Left colon (tissue), 2 donors: ENCODE measurements at places on chromosomes 3 and 15. TPM values are rescaled to one million over a fixed set of nuclear protein-coding genes. Genes with fewer than 3 reads are reported as not detected.

The GOLGA6A gene
- total RNA-seq: not detected

- no peak for DNase-seq
Measured at GRCh38 chr3:78506581-78507195, 1261.1 kb downstream of the ROBO1 start.

DNA sequence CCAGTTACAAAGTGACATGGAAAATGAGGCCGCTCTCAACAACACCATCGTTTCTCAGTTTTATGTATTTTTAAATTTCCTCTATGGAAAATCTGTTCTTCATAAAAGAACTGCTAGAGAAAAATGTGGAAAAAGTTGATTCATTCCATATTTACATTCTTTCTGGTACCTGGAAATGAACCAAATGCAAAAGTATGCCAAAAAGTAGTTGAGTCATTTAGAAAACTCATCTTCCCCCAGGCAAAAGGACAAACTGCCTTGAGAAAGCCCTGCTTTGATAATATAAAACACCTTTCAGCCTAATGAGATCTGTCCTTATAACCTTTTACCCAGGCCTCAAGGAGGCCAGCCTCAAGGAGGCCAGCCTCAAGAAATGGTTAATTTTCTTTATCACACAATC lies 283.0 kb upstream of the VEPH1 start:
- DNase-seq: no peak

DNA sequence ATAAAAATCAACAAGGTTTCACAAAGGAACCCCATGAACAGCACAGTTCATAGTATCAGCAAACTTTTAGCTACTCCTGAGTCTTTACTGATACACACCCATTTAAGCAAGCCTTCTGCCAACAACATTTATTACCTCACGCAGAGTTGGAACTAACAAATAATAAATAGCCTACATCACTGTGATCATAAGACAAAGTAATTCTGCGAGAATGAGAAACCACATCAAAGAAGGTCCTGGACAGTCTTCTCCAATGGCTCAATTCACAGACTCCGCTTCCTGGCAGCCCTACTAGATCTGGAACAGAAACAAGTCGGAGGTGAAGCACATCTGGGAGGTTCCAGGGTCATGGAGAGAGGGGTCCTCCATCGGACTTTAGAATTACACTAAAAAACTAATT lies 37.0 kb downstream of the LDHAL6B start:
- no peak for DNase-seq

GRCh38 chr3:22621205-22621809 lies 581.8 kb upstream of the UBE2E2 start:
- DNase-seq: no peak

DNA sequence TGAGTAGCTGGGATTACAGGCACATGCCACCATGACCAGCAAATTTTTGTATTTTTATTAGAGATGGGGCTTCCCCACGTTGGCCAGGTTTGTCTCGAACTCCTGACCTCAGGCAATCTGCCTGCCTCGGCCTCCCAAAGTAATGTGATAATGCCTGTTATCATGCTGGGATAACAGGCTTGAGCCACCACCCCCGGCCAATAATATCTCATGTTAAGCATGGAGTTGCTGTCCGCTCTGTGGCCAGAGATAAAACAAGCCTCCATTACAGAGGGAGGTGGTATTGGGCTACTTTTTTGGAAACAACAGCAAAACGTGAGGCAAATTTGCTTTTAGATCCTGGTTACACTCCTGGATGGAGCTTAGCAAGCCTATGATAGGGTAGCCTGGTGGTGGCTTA lies 32.9 kb upstream of the ALG1L2 start:
- no peak for DNase-seq

- no peak for DNase-seq
Measured at GRCh38 chr3:147038481-147038880, 367.9 kb downstream of the ZIC4 start.

- no peak for DNase-seq
Measured at GRCh38 chr3:71425491-71426071, 157.9 kb downstream of the FOXP1 start.

The TUSC7 gene
- not detected for total RNA-seq

DNA sequence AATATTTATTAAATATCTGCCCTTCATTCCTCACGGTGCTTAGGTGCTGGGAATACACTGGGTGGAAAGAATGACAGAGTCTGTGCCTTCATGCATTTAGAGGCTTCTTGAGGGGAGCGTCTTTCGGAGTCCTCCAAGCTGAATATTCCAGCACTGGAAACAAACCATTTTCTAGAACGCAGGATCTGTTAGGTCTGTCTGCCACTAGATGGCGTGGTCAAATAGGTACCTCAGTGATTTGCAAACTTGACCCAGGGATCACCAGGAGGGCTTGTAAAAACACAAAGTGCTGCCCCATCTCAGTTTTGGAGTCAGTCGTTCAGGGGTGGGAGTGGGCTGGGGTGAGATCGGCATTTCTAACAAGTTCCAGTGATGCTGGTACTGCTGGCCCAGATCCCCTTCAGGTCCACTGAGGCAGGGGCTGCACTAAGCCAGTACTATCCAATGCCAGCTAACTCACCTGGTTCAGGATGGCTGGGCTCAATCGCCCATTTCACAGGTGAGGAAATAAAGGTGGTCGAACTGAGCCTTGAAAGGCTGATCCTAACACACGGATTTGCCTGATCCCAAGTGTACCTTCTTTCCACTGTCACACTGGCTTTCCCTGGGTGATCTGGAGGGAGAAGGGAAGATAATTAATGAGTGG lies 14.8 kb downstream of the ARNT2 start:
- DNase-seq: no peak

DNA sequence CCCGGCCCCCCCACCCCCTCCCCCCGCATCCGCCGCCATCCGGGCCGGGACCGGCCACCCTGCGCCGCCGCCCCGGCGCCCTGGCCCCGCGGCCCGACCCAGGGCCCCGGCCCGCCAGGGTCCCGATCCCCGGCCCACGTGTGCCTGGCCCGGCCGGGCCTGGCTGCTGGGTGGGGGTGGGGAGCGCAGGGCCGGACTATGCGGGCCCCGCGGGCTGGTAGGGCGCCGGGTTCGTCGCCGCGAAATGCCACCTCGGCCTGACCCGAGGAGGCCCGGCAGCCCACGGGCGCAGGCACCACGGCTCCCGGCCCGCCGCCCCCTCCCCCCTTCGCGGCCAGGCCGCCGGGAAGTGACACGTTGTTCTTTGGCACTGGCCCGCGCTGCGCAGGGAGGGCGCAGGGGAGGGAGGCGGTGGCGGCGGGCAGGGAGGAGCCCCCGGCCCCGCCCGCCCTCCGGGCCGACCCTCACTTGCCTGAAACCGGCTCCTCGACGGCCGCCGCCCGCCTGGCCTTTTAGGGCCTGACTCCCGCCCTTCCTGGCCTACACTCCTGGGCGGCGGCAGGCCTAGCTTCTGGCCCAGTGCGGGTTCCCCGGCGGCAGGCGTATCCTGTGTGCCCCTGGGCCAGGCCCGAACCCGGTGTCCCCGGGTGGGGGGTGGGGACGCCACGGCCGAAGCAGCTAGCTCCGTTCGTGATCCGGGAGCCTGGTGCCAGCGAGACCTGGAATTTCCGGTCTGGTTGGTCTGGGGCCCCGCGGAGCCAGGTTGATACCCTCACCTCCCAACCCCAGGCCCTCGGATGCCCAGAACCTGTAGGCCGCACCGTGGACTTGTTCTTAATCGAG lies 515 bp downstream of the EIF4G1 start:
- peak; percentile 85 for DNase-seq

The MITF gene
- total RNA-seq: 3.6 TPM

DNA sequence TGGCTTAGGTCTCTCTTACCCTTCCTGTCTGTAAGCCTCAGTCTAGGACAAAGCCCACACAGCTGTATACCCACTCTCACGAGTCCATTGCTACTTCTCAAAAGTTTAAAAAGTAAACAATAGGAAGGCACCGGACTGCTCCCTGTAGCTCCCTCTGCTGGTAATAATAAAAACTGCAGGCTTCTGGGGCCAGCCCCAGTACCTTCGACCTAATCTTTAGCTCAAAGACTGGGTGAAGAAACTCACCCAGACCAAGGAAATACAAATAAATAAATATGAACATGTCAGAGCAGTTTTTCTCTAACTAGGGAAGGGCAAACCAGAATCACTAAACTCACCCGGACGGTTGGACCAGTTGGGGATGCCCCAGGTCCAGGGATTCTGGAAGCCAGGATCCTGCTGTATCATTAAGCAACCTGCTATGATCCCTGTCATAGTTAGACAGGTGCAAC lies 5.0 kb downstream of the FAM219B start:
- no peak for DNase-seq

The GOLGA8Q gene
- total RNA-seq: not detected

DNA sequence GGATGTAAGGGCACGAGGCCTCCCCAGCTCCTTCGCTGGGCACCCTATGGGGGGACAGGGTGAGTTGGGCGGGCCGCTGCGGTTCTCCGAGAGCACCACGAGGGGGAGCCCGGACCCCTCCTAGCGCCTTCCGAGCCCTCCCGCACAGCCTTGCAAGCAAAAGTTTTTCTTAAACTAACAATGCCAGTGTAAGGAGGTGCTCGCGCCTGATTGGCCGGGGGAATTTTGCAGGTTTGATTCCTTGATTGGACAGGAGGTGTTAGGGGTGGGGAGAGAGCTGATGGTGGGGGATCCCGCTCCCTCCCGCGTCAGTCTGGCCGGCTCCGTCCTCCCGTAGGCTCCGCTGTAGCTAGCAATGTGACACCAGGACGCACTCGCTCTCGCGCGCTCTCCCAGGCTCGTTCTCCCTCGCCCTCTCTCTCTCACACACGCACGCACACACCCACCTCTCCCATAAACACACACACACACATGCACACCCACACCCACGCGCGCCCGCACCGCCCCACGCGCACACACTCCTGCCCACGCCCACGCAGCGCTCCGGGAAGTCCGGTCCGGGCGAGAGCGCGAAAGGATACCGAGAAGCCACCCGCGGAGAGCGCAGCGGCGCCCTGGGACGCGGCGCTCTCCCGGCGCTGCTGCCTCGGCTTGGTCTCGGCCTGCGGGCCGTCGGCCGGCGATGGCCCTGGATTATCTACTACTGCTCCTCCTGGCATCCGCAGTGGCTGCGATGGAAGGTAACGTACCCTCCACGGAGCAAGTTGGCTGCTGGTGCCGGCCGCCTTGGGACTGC lies at the start of gene EPHB1:
EPHB1 (plus strand) TSS at position 311 of the 796 bp plus-strand sequence.
- DNase-seq: peak; percentile 76

- no peak for DNase-seq
Measured at GRCh38 chr15:99453637-99454030, 112.2 kb upstream of the MEF2A start.

DNA sequence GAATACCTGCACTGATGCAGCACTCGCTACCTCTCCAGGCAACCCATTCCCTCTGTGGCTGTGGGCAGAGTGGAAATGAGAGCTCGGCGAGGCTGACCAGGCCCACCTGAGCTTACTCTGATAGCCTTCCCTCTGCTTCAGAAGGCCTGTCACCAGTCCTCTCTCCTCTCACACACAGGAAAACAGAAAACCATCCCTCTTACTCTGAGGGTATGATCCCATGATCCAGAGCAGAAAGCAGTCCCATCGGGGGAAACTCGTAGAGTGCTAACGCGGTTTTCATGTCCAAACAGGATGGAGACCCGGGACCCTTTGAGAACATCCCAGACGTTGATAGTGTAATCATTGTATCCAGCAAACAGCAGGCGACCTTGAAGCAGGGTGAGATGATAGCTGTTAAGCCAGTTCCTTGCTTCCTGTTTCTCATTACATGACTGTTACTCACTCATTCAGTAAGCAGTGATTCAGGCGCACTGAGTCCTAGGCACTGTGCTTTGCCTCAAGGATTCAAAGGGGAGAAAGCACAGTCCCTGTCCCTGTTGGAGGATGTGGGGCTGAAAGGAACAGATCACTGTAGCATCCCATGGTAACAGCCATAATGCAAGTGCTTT lies 11.8 kb upstream of the BCL2L10 start:
- DNase-seq: no peak

The CLDN18 gene
- not detected for total RNA-seq

The DNAJA4 gene
- total RNA-seq: 36.7 TPM

The AMIGO3 gene
- not detected for total RNA-seq

DNA sequence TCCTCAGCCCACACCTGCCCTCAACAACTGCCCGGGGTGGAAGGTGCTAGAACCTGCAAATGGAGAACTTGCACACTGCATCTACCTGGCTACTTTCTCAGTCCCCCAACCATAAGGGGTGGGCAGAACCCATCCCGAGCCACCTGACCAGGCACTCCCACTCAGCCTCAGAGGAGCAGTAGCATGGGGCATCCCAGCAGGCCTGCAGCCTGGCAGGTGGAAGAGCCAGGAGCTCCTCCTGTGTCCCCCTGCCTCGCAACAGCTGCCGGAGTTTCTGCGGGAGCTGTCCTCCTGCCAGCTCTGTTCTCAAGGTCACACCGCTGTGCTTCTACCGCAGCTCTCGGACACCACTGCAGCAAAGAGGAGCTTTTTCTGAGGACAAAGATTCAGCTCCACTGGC lies 27.5 kb downstream of the RAB6B start:
- DNase-seq: no peak

The KCNMB3 gene
- total RNA-seq: 2.4 TPM

- DNase-seq: no peak
Measured at GRCh38 chr3:77342027-77342426, 302.1 kb downstream of the ROBO2 start.

The CLSTN2 gene
- 0.98 TPM for total RNA-seq
